ENCODE measurements at places on chromosomes 6 and 20.
A peak's percentile ranks its signal among the peaks of the same experiment; 100 is the strongest.

DNA sequence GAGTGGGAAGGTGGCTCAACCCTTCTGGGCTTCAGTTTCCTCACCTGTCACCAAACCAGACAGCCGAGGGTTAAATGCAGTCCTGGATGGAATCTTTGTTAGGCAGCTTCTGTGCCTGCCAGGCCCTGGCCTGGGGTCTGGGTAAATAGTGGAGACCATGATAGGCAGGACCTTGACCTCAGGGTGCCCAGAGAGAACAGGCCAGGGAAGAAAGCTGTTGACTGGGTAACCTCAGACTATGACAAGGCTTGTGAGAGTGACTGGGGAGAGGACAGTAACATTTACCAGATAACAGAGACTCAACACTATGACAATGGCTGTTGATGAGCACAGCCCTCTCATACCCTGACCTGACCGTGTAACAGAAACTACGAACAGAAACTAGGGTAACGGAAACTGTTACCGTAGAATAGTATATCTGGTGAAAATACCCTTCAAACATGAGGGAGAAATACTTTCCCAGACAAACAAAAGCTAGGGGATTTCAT, 218.3 kb downstream of the PREX1 start:
- no peak for DNase-seq

DNA sequence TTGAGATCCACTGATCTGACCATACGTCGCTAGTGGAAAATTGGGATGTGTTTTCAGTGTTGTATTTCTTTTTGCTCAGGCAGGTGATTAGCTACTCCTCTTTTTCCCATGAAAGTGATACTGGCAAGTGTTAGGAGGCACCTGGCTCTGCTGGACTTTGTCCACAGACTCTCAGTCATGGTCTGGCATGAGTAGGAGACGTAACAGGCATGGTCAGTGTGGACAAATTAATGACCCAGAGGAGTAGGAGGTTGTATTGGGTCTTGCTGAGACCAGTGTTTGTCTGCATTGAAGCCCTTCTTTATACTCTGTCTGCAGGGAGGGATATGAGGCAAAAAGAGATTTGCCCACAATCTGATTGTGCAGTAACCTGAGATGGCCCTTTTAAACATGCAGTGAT, 178.7 kb downstream of the DTNBP1 start:
- DNase-seq = no peak

GRCh38 chr6:12560315-12560714, 156.3 kb upstream of the PHACTR1 start:
- DNase-seq = no peak

GRCh38 chr6:14918200-14918907, 327.5 kb upstream of the JARID2 start:
- no peak for DNase-seq

- no peak for DNase-seq
Measured at GRCh38 chr20:24815196-24815815, 133.8 kb upstream of the CST7 start.

GRCh38 chr6:37974943-37975342, 155.4 kb downstream of the ZFAND3 start:
- no peak for DNase-seq

DNA sequence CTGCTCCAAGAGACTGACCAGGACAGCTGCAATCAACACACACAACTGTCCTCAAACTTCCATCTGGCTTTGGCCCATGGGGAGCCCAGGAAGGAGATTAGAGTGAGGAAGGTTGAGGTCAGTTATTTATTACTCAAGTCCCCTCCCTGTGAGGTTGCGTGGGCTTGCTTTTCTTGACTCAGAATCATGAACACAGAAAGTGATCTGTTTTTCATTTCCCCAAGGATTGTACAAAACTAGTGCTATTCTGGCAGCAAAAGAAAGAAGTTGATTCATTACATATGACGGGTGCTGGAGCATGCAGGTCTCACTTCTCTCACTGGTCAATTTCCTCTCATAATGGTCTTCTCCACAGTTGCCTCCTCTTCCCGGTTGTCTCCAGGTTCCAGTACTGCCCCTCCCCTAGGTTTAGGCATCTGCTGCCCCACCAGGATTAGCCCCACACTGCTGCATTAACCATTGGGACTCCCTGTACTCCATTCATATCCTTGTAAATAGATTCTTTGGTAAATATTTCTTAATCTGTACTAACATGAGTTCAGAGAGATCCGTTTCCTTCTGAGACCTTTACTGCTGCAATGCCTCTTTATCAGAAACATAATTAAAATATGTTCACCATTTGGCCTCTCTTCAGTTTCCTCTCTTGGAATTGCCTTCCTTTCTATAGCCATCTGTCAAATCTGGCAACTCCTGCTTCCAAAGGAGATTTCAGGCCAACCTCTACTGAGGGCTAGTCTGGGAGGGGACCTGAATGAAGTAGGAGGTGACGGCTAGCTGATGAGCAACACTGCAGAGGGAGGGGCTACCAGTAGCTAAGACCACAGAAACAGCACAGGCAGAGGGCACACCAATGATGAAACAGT, 888.8 kb downstream of the QKI start:
- no peak for DNase-seq

DNA sequence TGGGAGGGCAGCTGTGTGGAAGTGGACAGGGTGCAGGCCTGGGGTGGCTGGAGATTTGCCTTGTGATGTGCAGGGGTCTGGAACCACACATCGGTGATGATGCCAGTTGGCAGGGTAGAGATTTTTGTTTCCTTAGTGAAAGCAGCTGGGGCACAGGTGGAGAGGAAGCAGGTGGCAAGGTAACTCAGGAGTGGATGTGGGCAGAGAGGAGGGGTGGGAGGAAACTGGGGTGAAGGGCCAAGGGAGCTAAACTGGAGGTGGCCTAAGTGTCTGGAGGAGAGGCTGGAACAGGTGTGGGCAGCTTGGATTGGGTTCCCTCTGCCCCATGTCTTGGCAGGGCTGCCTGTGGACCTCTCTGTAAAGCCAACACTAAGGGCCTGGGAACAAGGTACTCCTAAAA, 4.7 kb upstream of the SCUBE3 start:
- DNase-seq = no peak

- DNase-seq = no peak
Measured at GRCh38 chr6:142183351-142183750, 36.3 kb downstream of the VTA1 start.

DNA sequence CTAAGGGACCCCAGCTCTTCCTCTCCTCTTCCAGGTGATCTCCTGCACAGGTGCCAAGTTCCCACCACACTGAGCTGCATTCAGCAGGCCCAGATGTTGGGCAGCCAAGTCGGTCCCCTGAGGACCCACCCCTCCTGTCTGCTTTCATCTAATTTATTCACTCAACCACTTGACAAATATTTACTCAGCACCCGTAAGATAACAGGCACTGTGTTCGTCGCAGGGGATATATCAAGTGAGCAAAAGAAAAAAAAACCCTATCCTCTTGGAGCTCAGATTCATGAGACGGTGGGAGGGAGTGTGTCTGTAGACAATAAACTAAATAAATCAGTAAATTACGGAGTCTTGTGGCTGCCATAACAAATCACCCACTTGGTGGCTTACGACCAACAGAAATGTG, 143.6 kb downstream of the MRPL14 start:
- DNase-seq = no peak

DNA sequence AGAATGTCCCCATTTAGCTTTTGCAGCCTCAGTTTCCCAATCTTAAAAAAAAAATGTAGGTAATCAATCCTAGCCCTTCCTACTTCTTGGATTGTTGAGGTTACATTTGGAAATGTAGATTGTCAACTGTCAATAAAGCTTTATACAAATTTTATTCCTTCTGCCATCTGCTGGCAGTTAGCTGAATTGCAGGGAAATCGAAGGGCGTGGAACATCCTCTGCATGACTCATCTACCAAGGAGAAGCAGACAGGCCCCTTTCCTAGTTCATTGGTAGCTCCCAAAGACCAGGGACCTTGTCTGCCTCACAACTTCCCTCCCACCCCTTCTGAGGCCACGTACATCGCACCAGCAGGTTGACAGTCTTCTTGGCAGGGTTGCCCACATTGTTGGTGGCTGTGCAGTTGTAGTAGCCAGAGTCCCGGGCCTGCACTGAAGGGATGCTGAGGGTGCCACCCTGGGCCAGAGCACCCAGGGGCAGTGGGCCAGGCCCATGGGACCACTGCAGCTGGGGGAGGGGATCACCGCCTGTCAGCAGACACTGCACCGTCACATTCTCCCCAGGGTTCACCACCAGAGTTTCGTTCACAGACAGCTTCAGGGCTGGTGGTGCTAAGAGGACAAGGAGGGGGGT, 43.6 kb downstream of the MDGA1 start:
- DNase-seq = no peak

DNA sequence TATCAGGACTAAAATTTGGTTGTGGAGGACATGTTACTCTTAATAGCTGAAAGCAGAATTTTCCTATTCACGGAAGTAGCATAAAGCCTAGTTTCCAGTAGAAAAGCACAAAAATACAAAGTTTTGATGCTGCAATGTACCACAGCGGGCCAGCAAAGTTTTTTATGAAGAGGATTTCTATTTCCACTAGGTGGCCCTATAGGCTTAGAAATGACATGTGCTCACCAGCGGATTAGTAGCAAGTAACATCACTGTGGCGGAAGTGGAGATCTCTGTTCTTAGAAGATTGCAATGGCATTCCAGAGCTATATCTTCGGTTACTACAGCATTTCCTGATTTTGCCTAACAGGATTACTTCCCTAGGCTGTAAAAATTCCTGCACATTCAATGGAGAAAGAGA, 1219.0 kb upstream of the EYS start:
- no peak for DNase-seq

DNA sequence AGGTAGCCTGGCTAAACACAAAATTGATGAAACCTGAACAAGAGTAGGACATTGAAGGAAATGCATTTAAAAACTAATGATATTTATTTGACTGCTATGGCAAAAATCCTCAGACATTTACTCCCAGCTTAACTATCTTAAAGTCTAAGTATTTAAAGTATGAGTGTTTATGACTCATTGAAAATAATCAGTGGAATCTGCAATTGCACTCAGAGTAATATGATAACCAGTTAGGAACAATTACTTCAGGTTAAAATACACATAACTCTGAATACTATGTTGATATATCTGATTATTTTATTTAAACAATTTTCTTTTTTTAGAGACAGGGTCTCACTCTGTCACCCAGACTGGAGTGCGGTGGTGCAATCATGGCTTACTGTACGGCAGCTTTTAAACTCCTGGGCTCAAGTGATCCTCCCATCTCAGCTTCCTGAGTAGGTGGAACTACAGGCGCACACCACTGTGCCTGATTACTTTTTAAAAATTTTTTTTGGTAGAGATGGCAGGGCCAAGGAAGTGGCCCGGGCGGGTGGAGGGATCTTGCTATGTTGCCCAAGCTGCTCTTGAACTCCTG, 43.9 kb downstream of the FILIP1 start:
- DNase-seq = no peak

GRCh38 chr6:26155061-26155930, 68.1 kb downstream of the HFE start:
- no peak for DNase-seq

- DNase-seq = no peak
Measured at GRCh38 chr20:41017448-41018042, 11.1 kb upstream of the TOP1 start.

DNA sequence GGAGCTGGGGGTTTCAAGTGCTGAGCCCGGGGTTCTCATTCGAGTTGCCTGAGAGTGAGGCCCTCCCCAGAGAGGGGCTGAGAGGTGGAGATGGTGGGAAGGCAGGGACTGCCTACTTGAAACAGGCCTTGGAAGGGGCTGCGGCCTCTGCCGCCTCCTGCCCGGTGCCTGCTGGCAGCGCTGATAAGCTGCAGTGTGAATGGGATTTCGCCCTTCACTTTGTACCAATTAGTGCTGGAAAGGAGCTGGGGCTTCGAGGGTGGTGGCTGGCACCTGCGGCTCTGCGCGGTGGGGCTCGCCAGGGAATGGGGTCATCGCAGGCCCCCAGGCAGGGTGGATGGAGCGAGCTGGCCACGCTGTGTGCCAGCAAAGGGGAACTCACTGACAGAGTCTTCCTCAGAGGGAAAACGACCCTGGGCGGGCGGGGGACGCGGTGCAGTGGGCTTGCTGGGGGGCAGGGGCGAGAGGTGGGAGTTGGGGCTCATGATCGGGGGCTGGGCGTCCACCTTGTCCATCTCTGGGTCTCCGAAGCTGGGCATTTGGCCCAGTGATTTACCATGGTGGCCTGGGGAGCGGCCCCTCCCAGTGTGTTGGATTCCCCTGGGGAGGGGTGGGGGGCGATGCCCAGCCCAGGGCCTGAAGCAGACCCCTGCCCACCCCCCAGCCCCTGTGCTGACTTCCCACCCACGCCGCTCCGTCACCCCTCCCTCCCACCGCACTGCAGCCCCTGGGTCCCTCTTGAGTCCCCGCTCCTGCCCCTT, 22.9 kb downstream of the COL20A1 start:
- DNase-seq = peak; percentile 54

DNA sequence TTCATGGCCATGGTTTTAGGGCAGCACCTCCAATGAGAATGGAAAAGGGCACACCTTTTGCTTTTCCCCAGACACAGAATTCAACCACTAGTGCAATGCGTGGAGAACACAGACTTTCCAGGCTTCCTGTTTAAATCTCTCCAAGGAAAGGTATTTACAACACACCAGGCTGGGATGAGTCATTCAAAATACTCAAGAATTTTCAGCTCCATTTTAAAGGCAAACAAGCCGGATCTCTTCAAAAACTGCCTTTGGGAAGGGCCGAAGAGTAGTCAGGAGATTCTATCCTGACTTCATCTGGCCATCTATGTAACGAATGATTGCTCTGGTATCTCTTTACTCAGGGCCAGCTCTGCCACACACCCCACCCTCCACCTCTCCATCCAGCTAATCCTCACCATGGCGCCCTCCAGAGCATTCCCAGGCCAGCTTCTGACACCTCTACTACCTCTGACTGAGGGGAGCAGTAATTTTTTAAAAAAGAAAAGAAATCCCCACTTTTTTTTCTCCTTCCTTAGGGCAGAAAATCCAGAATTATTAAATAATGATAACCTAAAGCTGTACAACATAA, 254.6 kb downstream of the LY86 start:
- DNase-seq = peak; percentile 37

DNA sequence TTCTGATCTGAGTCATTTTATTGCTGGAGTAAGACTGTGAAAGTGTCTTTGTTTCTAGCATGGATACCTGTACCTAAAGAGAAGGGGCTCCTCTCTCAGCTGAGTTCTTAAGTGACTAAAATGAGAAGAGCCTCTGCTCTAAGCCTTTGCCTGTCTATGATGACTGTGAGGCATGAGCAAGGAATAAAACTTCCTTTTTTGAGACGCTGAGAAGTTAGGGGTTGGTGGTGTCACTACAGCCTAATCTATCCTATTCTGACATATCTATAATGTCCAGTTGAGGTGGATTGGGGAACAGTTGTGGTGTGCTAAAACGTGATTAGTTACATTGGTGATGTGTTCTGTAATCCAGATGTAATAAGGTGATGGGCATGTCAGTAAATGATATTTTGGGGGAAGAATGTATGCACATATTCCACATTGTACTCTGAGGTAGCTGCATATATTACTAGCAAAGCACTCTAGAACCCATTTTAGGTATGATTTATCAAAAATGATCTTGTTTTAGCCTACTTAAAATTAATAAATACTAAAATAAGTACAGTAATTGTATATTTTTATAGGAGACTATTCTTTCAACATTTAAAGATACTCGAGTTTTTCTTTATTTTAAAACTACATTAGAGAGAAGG, 18.1 kb downstream of the ADGRB3 start:
- DNase-seq = no peak

- no peak for DNase-seq
Measured at GRCh38 chr20:63782051-63782471, 42.5 kb downstream of the SLC2A4RG start.

- DNase-seq = no peak
Measured at GRCh38 chr6:217048-217659, 75.1 kb upstream of the DUSP22 start.
